ENCODE measurements at places on chromosomes 16 and 17.
A peak's percentile ranks its signal among the peaks of the same experiment; 100 is the strongest.

DNA sequence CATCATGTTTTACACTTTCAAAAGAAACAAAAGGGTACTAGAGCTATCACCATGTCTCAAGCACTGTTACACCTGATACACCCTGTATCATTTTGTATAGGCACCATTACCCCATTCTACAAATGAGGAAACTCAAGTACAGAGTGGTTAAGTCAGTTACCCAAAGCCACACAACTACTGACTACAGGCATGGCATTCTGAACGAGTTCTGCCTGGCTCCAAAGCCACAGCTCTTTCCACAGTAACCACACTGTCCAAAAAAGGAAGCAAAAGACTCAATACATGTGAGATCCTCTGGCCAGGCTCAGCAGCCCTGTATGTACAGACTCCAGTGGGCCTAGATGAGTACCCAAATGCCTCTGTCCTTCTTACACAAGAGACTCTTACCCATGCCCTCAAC lies 4.7 kb downstream of the DYNC1LI2 start:
- no peak for DNase-seq

- DNase-seq: peak; percentile 42
Observed at GRCh38 chr17:51461578-51462004, 201.2 kb downstream of the UTP18 start.

- DNase-seq: no peak
Observed at GRCh38 chr17:64326420-64327054, 63.5 kb upstream of the TEX2 start.

DNA sequence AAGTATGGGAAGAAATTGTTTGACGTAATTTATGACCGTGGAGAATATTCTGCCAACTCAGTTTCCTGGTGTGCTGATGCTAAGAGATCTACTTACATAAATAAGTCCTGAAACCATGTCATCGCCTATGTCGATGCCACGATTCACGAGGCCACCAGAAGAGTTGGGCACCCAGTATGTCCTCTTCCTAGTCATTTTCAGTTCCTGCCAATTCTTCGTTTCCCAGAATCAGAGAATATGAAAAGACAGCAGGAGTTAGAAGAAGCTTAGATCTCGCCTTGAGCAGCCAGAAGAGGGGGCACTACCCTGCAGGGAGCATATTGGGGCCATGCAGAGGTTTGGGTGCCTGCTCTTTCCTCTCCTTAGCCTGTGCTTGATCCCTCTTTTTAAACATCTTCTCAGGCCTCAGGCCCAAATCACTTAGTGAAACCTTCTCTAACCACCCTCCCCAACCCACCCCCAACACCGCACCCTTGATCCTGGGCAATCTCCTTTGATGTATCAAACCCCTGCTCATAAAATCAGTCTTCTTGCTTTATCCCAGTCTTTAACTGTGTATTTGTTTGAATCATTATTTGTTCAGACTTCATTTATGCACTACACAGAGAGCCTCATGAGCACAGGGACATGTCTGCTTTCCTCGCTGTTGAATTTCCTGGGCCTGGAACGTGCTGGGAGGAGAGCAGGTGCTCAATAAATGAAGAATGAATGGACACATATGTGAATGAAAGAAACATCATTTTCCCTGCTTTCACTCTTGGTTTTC lies 12.2 kb upstream of the LONP2 start:
- peak; percentile 14 for DNase-seq

DNA sequence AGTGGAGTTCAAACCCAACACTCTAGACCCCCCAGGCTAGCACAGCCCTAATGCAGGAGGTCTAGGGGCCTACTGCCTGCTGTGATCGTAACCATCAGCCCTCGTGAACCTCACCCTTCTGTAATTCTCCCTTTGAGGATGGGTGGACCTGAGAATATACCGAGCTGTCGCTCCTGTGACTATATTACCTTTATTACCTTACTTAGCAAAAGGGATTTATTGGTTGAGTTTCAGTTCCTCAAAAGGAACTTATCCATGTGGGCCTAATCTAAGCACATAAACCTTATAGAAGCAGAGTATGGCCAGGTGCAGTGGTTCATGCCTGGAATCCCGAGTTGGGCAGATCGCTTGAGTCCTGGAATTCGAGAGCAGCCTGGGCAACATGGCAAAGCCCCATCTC lies 19.2 kb upstream of the EMP2 start:
- DNase-seq: no peak

DNA sequence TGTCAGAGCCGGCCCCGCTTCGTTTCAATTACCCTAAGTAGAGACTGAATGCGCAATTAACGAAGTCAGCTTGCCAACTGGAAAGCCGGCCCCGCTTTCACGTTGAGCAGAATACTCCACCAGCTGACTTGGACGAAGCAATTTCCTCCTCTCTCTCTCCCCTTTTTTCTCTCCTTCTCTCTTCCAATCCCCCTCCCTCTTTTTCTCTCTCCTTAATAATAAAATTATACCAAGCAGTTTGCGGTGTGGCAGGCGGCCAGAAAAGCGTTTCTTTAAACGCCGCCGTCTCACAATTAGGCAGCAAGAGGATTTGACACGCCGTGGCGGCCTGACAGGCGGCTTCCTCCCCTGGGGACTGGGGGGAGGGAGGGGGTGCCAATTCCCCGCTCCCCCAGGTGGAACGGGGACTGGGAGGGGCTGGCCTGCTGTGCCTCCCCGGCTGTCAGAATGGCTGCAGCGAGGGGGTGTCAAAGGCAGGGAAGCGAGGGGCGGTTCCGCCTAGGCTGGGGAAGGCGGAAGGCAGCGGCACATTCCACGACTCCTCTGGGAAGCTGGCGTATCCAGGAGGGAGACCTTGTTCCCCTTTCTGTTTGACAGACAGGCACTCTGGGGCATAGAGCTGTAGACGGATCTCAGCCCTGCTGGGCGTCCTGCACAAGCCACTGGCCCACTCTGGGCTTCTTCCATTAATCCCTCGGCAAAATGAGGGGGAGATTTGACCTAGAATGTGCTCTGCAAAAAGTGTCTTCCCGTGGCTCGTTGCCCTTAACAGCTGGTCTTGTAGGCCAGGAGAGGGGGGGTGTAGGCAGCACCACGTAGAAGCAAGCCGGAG lies 52.7 kb downstream of the SREBF1 start:
- DNase-seq: peak; percentile 18

DNA sequence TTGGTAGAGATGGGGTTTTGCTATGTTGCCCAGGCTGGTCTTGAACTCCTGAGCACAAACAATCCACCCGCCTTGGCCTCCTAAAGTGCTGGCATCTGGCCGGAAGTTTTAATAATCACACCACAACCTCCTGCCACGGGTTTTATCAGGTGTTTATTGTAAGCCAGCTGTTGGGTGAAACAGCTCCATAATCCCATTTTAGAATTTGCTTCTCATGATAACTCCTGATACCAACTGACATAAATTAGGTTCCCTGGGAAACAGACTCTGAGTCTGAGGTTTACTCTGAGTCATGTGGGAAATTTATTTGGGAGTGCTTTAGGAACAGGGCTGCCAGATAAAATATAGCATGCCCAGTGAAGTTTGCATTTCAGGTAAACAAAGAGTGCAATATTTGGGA lies 122.6 kb upstream of the MED13 start:
- DNase-seq: no peak

DNA sequence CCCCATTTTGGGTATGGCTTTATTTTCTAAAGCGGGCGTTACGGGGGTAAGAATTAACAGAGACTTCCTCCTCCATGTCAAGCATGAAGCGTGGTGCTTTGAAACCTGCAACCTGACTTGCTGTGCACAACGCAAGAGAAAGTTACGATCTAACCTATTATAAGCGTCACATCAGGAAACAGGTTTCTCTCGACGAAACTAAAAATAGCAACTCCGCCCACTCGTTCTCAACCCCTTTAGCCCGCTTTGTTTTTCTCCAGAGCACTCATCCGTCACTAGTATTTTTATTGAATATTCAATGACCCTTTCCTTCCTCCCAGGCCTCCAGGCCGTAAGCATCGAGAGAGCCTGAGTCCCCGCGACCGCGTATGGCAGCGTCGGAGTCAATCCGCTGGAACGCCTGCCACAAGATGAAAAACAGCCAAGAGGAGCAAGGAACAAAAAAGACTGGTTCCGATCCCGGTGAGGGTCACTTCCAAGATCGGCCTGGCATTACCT lies 555 bp downstream of the NUP88 start:
- DNase-seq: peak; percentile 43

- no peak for DNase-seq
Observed at GRCh38 chr17:146983-147761, 9.8 kb downstream of the SCGB1C2 start.

DNA sequence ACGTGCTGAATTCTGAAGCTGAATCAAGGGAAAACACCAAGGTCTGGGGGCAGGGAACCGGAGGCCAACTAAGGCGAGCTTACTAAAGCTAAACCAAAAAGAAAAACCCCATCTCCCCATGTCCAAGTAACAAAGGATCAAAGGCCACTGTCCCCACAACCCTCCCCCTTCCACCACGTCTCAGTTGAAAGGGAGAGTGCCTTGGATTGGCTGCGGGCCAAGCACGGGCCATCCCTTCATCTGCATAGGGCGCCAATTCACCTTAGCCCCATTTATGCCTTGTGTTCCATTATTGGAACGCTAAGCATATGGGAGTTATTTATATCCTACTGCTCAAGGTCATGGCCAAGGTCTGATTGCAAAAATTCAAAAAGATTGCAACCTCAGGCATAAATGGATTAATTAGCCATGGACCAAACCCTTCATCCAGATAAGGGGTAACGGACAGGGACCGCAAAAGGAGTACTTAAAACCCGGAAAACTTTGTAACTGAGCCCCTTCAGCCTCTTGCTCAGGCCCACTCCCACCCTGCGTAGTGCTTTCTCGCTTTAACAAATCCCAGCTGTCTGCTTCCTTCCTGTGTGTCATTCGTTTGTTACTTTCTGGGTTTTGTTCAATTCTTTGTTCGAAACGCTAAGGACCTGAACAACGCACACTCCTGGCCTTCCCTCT lies 740 bp upstream of the ATP6V0D1 start:
- DNase-seq: peak; percentile 31

- no peak for DNase-seq
Observed at GRCh38 chr17:1006054-1006453, 9.1 kb downstream of the TIMM22 start.

- no peak for DNase-seq
Observed at GRCh38 chr17:46876353-46876887, 25.0 kb downstream of the WNT9B start.

- DNase-seq: peak; percentile 84
Observed at GRCh38 chr17:78970834-78971755, 8.6 kb downstream of the LGALS3BP start.

DNA sequence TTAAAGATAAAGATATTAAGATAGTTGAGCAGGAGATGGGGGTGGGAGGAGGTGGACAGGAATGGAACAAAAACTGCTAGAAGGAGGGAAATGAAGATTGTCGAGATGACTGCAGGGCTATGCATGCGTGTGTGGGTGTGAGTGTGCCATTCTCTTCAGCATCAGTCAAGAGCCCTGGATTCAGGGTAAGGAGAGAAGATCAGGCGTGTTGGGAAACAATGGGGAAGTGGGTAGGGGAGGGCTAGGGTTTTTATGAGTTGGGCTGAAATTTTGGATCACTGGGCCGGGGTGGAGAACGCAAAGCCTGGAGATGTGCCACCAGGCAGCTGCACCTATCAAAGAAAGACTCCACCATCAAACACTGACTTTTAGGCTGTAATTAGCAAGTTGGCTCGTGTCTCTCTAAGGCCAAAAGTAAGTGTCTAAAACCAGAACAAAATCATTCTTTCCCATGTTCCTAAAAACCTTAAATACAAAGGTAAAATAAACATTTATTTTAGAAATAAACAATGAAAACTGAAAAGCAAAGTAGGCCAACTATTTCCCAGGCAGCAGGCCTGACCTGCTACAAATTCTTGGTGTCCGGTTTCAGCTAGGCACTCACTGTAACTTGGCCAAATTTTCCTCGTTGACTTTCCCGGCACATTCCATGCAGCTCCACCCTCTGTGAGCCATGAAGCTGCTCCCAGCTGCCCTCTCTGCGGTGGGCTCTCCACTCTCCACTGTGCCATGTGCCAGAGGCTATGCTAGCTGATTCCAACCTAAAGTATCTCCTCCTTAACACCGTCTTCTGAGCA lies 4.2 kb downstream of the CDRT4 start:
- DNase-seq: no peak

GRCh38 chr16:1640261-1640941 lies 28.2 kb downstream of the CRAMP1 start:
- no peak for DNase-seq

DNA sequence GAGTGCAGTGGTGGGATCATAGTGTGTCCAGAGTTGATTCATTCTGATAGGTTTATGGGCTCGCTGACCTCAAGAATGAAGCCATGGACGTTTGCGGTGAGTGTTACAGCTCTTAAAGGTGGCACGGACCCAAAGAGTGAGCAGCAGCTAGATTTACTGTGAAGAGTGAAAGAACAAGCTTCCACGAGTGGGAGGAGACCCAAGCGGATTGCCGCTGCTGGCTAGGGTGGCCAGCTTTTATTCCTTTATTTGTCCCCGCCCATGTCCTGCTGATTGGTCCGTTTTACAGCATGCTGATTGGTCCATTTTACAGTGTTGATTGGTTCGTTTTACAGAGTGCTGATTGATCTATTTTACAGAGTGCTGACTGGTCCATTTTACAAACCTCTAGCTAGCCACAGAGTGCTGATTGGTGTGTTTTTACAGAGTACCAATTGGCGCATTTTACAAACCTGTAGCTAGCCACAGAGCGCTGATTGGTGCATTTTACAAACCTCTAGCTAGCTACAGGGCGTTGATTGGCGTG lies 17.5 kb downstream of the CACNG4 start:
- no peak for DNase-seq

DNA sequence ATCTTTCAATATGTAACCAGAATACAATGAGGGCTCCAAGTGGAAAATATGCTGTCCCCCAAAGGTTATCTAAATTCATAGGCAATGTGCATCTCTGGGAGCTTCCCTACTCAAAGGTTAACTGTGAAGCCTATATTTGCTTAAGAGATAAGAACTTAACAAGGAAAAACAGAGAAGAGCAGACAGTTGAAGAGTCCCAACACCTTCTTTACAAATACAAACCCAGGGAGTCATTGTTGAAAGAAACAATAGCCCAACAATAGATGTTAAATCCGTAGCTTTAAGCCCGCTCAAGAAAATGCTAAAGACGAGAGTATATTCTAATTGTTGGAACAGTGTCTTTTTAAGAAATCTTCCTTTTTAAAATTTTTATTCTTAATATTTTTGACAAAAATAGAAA lies 87.8 kb downstream of the CDH8 start:
- DNase-seq: no peak

- DNase-seq: no peak
Observed at GRCh38 chr16:15694499-15694898, 44.5 kb downstream of the NDE1 start.

DNA sequence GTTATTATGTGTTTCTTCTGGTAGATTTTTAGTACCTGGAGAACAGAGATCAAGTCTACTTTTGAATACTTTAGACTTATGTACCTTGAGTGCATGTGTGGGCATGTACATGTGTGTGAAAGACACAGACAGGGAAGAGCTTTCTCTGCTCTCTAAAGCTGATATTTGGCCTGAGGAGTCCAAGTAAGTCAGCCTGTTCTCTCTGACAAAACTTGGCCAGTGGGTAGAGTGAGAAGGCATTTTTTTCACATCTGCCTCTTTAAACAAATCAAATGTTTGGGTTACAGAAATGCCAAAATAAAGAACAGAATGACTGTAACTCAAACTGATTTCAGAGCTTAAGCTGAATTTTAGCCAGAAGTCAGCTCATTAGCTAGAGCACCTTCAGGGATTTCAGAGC lies 309.7 kb upstream of the DYNLRB2 start:
- DNase-seq: no peak

GRCh38 chr16:275041-275641 lies 603 bp downstream of the RGS11 start:
- peak; percentile 13 for DNase-seq
